ENCODE measurements at places on chromosomes 7 and 10.
A peak's percentile ranks its signal among the peaks of the same experiment; 100 is the strongest.

GRCh38 chr7:42688056-42688371 lies 223.9 kb downstream of the C7orf25 start:
- DNase-seq = no peak

GRCh38 chr10:51638737-51639136 lies 60.7 kb downstream of the CSTF2T start:
- DNase-seq = no peak

DNA sequence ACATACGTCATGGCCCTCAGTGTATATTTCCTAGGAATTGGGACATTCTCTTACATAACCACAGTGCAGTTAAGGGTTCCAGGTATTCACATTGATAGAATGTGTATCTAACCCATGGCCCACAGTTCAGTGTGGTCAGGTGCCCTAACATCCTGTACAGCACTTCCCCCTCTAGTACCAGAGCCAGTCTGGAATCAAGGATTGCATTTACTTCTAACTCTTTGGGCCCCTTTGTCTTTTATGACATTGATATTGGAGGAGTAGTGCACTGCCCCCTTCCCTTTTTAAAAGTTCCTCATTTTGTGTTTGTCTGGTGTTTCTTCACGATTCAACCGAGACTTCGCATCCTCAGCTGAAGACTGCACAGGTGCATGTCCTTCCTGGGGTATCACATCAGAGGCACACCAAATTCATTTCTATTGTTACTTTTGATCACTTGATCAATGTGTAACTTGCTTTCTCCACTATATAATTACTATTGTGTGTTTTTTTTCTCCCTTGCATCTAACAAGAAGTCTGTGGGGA lies 22.4 kb upstream of the NPFFR1 start:
- no peak for DNase-seq

DNA sequence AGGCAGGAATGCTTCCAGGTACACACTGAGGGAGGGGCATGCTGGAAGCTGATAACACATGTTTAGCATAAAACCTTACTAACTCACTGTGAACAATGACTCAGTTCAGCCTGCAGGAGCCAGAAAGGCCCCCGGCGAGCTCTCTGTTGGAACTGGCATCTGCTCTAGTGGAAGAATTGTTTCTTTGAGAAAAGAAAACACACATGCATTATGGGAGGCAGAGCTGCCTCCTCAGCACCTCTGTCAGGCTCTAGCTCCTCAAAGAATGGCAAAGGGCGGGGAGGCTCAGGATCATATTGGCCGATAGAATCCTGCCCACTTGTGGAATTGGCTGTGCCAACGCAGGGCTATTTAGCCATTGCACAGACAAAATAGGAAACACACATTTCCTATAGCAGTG lies 338.3 kb downstream of the CXCL12 start:
- DNase-seq = peak; percentile 13

- DNase-seq = no peak
These were observed 13.7 kb downstream of the CISD1 start for GRCh38 chr10:58282615-58283014.
